ENCODE measurements at places on chromosomes 7 and 10.

GRCh38 chr7:137480401-137480800, 136.9 kb upstream of the PTN start:
- DNase-seq, result no peak

DNA sequence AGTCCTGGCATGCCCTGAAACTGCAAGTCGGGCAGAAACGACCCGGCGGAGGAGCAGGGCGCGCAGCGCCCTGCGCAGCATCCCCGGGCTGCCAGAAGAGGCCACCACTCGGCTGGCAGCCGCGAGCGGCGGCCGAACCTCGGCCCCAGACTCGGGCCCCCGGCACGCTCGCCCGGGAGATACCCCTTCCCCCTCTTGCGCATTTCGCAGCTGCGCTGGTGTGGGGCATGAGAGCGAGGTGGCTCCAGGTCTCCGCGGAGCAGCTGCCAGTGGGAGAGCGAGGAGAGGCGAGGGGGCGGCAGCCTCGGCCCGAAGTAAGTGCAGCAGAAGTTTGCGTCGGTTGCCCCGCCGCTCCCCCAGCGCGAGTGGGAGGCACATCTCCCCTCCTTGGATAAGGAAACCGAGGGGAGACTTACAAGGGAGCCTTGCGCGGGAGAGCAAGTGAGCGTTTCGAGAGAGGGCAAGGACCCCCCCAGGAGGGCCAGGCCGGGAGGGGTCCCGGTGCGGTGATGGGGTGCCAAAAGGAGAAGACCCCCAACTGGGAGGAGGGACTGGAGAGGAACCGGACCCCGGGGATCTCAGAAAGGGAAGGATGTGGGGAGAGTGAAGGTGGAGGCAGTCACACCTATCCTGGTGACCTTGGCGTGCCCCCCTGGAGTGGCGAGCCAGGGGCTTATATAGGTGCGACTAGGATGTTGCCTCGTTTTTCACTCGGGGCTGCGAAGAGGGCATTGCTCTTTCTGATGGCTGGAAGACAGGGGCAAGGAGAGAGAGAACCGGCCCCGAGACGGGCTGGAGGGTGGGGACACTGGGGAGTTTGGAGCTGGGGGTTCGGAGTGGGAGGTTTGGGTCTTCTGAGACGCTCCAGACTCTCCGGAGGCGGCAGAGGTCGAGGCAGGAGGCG, 256.3 kb downstream of the OTUD1 start:
- no peak for DNase-seq

DNA sequence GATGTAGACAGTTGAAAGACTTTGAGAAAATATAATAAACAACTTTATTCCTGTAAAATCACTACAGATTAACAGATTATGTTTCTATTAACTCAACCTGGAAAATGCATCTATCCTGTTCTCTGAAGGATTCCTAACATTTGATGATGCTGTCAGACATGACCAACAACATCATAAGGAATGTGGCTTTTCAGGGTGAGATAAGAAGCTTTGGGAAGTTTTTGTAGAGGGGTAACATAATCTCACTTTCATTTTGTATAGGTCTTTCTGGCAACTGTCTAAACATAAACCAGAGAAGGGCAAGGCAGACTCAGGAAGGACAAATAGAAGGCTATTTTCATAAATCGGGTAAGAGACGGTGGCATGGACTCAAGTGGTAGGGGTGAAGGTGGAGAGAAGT, 112.2 kb downstream of the TES start:
- DNase-seq, result no peak

DNA sequence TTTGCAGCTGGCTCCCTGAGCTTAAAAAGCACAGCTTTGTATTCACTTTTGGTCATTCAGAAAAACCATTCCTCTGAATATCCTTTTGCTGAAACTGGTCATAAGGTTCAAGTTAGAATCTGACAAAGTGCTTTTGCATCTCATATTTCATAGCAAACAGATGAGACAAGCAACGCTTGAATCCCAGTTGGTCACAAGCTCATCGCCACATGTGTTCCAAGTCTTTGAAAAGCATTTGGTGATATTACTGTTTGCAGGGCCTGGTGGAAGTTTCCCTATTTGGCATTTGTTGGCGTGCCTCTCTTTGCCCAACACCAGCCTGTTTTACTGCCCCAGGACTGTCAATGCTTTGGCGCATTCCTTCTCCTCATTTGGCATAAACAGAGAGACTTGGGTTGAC, 10.3 kb downstream of the TACC2 start:
- no peak for DNase-seq

GRCh38 chr10:132762267-132762666, 23.7 kb downstream of the NKX6-2 start:
- DNase-seq, result no peak

- DNase-seq, result peak; percentile 29
These were observed 4.7 kb upstream of the PLXDC2 start for GRCh38 chr10:19811540-19811939.

DNA sequence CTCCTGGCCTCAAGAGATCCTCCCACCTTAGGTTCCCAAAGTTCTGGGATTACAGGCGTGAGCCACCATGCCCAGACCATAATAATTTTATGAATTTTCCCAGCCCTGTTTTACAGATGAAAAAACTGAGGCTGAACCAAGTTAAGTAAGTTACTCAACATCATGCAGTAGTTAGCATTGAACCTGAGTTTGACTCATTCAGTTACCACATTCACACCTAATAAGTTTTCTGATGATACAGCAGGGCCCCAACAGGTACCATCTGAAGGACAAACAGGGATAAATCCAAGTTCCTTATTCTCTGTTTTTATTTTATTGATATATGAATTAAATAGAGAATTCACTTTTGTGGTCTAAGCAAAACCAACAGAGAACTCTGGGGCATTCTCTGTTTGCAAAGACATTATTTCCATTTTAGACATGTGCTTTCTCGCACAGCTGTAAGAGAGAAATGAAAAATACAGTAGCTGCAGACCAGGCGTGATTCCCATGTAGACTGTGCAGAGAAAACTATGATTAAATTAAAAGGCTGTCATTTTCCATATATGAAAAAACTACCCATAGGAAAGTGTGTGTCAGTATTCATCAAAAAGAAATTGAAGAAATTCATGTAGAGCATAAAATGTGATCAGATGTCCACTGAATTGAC, 26.6 kb downstream of the APBB1IP start:
- DNase-seq, result no peak

DNA sequence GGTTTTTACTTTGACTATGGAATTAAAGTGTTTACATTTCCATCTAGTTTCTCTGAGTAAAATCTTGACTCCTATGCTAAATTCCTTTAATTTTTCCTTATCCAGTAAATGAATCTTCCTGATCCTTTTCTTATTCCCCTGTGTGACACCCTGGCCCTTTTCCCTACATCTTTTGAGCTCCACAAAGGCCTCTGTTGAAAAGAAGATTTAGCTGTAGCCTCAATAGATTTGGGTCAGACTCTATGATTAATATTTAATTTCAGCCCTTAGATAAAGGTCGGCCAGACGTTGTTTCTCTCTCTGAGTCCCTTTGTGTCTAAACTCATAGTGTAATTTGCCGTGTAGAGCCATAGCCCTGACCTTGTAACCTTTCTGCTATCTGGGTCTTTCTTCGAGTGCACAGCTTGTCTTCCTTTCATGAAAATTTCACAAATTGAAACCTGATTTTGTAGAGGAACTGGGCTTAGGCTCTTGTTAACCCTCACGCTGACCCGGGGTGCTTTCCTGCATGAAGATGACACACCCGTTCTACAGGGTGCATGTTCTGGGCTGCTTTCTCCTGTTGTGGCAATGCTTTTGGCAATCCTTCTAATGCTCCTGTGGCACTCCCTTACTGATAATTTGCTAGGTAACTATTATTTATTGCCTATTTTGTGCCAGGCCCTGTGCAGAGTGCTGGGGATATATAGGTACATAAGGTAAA, 21.2 kb downstream of the LSMEM1 start:
- no peak for DNase-seq

GRCh38 chr7:152602962-152603361, 73.0 kb downstream of the XRCC2 start:
- DNase-seq, result peak; percentile 29

DNA sequence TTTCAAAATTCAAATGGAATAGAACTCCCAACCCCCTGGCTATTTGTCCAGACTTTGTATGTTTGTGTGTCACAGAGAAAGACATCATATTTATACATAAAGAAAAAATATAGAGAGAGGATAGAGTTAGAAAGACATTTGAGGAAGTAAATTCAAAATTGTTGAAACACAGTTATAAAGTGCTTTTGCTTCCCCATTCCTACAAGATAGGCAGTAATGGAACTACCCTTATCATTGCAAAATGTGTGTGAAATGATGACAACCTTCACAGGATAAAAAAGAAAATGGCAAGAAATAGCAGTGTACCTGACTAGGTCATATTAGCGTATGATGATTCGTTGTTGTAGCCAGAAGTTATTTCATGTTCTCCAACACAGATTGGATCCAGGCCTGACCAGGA, 63.1 kb downstream of the FZD1 start:
- no peak for DNase-seq

DNA sequence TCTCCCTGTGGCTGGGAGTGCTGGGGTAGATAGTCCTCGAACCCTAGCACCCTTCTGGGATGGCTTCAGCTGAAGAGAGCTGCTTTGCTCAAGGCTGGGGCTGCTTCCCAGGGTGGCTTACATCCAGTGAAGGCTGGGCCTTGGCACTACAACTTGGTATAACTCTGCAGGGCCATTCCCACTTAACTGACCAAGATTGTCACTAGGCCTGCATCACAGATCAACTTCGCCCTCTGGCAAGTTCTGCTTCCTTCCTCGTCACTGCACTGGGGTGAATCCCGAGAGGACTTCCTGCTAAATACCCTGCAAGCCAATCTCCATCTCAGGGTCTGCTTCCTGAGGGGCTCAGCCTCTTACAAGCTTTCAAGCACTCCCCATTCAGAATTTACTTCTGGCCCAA, 195.2 kb downstream of the DOCK4 start:
- no peak for DNase-seq

DNA sequence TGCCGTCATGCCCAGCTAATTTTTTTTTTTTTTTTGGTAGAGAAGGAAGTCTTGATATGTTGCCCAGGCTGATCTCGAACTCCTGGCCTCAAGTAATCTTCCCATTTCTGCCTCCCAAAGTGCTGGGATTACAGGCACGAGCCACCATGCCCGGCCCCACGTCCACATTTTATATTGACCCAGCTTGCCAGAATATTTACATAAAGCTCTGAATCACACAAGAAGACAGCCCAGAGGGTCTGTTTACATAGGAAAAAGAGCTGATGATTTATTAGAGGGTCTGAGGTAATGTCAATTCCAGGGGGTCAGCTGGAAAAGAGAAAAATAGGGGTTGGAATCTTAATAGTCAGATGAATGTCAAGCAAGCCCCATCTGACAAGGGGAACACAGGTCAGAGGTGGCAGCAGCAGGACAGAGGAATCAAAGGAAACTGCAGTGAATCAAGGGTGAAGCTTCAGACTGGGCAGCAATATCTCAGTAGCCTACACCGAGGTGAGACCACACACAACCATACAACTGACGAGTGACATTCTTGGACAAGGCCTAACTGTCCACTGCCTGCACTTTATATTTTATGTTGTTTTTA, 15.8 kb upstream of the SLF2 start:
- no peak for DNase-seq

- no peak for DNase-seq
These were observed 64.9 kb upstream of the NRBF2 start for GRCh38 chr10:63068246-63068645.

- DNase-seq, result no peak
These were observed 12.8 kb upstream of the CRHR2 start for GRCh38 chr7:30694774-30695721.

- no peak for DNase-seq
These were observed 6.4 kb downstream of the DPY19L1 start for GRCh38 chr7:35030848-35031247.

GRCh38 chr7:28536259-28536658, 123.9 kb downstream of the CREB5 start:
- DNase-seq, result peak; percentile 51

DNA sequence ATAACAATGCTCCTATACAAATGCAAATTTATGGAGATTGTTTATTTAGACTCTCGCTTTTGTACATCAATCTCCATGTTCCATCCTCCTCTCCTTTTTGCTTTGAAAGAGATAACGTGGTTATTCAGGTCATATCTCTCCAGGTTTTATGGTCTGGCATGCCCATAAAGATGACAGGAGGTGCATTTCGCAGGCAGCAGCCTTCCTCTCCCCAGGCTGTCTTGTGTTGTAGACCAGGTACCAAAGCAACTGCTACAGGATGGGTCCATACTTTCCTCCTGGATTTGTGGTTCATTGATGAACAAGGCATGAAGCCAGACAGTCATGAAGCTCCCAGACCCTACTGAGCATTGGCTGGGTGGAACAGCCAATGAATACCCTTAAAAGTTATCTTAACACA, 400.2 kb upstream of the NPVF start:
- no peak for DNase-seq

DNA sequence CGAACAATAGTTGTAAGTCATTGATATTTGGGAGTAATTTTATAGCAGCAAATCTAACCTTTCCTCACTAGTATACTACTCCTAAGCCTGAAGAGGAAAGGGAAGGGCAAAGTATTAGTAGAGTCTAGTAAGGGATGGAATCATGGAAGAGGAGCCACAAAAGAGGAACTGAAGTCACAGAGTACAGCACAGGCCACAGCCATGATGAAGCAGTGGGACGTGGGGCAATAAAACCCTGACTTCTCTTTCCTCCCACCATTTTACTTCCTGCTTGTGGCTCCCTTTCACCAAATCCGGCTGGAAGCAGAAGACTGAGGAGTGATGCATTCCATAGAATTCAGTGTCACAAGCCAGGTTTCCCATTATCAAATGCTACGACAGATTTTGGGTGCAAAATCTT, 58.7 kb downstream of the CABCOCO1 start:
- no peak for DNase-seq

DNA sequence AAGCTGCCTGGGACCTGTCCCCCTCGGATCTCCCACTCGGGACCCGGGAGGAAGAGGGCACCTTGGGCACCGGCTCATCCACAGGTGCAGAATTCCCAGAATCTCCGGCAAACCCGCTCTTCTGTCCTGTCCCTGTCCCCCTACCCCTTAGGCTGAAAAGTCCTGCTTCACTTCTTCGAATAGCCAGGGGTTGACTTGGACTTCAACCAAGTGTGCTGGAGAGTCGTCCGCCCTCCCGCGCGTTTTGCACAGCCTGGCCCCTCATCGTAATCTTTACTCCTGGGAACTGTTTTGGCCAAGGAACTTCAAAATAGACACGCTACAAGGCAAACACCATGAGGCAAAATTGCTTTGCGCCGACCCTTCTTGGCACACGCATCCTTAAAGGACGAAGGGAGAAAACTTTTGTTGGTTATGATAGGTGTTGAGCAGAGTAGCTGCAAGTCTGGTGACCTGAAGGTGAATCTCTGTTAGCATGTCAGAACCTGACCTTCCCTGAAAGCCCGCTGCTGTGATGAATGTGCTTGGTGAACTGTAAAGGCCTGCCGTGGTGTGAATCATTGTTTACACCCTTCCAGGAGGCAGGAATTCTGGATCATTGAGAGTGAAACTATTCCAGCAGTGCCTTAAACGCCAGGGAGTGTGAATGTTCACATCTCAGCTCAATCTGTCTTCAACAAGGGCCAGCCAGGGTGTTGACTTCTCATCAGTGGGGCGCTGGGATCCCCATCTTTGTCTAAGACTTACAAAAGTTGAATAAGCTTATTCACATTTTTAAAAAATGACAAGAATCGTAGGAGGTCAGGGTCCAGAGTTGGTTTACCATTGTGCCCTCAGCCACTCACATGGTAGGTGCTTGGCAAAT, 589 bp upstream of the RAPGEF5 start:
- DNase-seq, result peak; percentile 83

- no peak for DNase-seq
These were observed 61.7 kb upstream of the C1QL3 start for GRCh38 chr10:16583382-16583781.

Measured in kidney glomerular epithelial cell (primary cell).